ENCODE measurements at places on chromosomes 1 and 21.

GRCh38 chr1:19495000-19495656, 9.8 kb upstream of the CAPZB start:
- DNase-seq, result no peak

DNA sequence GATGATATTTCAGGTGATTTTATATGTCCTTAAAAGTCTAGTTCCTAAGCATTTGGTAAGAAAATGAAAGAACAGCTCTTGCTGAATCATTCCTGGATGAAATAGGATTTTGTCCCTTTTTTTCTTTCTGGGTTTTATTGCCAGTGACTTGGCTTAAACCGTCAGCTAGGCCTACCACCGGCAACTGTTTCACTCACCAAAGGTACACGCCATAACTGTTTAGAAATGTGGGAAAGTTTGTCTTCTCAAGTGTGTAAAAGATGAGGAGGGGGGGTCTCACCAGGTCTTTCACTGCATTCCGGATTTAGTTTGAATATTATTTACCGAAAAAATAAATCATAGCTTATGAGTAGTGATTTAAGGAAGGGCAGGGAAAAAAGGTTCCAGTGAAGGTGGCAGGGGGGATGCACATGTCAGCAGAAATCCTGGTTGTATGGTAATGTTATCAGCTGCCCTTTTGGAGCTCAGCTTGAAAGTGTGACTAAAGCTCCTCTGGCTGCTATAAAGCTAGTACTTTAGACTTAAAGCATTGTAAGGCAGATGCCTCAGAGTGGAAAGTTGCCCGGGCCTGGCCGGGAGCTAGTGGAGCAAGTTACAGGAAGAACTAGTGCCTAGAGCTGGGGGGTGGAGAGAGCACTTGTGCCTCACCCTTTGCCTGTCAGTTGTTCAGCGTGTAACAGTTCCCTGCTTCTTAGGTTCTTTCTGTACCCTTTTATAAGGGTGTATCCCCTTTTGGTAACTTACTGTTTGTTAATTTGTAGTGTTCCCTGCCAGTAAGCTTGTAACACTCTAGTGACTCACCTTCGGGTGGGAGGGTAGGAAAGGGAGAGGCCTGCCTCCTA, 3.1 kb downstream of the ATP1A1 start:
- no peak for DNase-seq

- DNase-seq, result no peak
These were observed 4.0 kb upstream of the GBP5 start for GRCh38 chr1:89276690-89277089.

GRCh38 chr1:91555821-91556531, 55.3 kb downstream of the CDC7 start:
- DNase-seq, result no peak
